ENCODE measurements at places on chromosomes 6 and 20.

DNA sequence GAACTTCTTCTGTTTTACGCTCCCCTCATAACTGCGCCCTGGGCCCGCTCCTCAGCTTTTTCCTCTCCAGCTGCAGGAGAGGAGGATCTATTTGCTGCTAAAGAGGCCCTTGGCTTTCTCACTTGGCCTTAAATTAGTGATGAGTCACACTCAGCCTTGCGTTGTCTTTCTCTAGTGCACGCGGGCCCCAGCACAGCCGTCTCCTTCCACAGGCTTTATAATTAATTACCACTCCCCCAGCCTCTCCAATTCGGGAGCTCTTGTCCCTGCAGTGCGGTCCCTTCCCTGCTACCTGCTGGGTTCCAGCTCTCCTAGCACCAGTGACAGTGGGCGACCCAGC, 25.2 kb downstream of the PACSIN1 start:
- peak; percentile 95 for ATAC-seq

DNA sequence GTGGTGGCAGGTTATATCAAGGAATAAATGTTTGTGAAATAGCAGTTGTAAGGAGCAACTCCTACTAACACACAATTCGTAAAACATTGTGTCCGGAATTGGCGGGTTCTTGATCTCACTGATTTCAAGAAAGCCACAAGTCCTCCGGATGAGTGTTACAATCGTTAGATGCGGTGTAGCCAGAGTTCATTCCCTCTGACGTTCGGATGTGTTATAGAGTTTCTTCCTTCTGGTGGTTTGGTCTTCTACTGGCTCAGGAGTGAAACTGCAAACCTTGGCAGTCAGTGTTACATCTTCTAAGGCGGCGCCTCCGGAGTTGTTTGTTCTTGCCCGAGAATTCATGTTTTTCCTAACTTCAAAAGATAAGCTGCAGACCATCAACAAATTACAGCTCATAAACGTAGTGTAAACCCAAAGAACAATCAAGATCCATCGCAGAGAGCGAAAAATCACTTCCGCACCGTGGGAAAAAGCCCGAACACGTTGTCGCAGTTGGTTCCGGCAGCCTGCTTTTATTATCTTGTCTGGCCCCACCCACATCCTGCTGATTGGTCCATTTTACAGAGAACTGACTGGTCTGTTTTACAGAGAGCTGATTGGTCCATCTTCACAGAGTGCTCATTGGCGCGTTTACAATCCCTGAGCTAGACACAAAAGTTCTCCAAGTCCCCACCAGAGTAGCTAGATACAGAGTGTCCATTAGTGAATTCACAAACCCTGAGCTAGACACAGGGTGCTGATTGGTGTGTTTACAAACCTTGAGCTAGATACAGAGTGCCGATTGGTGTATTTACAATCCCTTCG, 58.2 kb downstream of the TRIM27 start:
- peak; percentile 2 for ATAC-seq

DNA sequence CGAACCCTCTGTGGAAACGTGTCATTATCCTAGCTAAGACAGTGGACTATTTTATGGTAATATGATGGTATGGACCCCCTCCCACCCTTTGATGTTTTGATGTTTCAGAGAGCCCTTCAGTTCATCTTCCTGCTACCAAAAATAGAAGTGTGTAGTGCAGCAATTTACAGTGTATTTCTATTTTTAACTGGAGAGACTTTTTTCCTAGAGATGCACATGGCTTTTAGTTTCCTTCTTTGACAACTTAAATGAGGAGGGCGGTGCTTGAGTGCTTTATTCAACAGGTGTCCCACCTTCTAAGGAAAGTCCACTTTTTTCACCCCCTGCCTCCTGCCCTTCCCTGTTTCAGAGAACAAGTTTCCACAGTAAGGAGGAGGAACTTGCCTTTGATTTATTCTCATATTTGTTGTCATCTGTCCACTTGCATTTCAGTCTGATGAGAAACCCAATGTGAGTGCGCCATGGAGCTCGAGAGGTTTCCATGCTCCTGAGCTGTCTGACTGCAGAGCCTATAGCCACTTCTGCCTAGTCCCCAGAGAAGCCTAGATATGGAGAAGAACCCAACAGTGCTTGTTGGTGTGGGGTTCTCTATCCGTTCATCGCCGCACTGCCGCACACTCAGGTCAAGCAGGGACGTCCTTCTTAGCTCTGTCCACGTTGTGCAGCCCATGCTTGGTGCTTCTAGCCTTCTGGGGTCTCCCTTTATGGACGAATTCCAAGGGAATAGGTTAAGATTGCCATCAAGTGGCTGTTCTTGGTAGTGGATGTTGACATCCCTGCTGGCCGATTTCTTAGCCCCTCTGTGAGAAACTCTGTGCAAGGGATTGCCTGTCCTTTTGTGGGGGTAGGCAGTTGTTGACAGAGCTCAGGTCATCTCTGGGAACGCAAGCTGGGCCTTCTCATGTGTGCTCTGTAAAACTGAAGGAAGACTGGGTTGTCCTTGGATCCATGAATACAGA, 144.2 kb downstream of the JARID2 start:
- peak; percentile 72 for ATAC-seq

DNA sequence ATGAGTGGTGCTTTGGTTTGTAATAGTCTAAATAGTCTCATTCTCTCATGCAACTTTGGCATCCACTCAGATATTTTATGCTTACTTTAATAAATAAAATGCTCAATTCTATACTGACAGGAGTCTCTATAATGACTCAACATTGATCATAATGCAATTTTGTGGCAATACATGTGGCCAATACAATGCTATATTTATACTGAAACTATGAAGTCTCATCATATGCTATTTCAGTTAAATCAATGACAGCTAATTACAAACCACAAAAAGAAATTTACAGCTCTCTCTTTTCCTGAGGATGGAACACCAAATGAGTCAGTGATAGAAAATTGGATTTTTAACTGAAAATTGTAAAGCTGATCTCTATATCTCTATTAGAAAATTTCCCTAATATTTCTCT, 77.1 kb downstream of the WASF1 start:
- ATAC-seq: no peak

- ATAC-seq: no peak
Observed at GRCh38 chr6:147614501-147614900, 106.0 kb downstream of the SAMD5 start.

DNA sequence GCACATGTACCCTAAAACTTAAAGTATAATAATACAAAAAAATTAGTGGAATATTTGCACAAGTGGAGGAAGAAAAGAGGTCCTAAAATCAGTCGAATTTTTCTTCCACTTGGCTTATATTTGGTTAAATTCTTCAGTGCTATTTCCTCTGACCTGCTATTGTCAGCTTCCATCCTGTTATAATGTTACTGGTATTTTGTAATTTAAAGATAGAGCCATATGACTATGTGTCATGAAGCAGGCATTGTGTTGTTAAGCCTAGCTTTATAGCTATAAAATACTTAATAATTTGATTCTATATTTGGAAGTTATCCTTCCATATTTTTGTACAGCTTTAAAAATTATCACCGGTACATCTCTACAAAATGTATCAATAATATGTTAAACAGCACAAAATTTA, 455.9 kb upstream of the MARCKS start:
- ATAC-seq: no peak

- ATAC-seq: no peak
Observed at GRCh38 chr6:65259982-65260381, 447.0 kb downstream of the EYS start.

- ATAC-seq: no peak
Observed at GRCh38 chr6:44933108-44933507, 395.0 kb upstream of the RUNX2 start.

GRCh38 chr6:163413345-163414116, 987 bp upstream of the QKI start:
- peak; percentile 38 for ATAC-seq

DNA sequence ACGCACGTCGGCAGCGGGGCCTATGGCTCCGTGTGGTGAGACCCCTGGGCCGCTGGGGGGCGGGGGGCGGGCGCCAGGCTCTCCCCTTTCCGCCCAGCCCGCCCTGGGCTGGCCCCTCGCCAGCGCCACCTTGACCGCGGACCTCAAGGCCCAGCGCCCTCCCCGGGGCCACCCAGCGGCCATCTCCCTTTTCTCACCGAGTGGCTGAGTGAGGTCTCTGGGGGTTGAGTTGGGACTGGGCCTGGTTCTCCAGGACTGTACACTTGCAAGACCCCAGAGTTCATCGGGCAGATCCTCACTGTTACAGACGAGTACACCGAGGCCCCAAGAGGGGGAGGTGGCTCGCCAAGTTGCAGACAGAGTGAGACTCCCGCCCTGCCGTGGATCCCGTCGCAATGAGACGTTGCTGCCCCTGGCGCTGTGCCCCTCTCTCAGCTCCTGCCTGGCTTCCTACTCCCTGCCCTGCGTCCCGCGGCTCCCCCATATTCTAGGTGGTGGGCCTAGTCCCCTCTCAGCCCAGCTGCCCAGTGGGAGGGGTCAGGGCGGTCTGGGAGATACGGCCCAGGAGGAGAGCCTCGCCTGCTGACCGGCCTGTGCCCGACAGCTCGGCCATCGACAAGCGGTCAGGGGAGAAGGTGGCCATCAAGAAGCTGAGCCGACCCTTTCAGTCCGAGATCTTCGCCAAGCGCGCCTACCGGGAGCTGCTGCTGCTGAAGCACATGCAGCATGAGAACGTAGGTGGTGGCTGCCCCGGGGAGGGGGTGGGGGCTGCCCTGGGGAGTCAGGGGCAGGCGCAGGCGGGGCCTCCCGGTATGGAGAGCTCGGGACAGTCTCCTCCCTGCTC, 576 bp downstream of the MAPK13 start:
- ATAC-seq: peak; percentile 65

DNA sequence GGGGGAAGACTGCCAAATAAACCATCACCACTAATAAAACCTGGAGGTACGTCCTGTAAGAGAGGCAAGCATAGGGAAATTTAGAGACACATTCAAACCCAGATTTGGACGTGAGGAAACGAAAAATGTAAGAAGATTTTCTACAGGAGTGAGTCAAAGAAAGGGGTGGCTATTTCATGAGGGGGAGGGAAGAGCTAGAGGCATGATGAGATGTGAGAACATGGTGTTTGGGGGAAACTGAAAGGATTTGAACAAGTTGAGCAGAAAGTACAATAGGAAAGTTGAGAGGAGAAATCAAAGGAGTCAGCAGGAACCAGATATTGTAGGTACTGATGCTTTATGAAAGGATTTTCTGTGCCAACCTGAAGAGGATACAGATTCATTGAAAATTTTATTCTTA, 179.1 kb upstream of the HS3ST5 start:
- ATAC-seq: no peak

DNA sequence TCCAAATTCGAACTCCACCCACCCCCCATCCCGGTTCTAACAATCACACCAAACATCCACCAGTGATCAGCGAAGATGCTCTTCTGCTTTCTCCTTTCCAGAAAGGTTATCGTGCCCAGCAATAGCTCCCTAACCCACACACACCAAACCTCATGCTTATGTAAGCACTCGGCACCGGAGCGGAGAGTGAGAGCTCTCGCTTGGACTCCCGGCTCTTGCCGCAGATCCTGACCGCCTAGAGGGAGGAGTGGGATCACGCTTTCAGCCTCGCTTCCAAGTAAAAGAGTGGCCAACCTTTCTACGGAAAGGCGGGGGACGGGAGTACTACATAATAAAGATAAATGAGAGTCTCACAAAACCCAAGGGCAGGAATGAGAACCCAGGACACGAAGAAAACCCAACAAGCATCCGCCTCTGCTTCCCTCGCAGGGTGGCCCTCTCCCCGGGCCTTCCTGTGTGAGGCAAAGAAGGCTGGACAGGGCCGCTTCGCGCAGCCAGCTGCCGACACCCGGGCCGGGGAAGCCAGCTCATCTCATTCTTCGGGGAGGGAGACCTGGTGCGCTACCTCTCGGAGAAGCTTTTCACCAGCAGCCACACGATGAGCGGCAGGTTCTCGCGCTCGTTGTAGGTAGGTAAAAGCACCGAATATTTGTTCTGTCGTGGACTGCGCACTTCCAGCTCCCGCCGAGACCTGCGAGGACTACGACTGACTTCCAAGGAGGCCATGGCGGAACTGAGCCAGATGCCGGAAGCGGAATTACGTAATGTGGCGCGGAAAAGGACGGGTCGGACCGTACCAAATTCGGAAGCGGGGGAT, at the start of gene DPM1:
TSS of gene DPM1 (minus strand) at position 735 of the 817 bp plus-strand sequence. CDS start at position 726, 9 bp downstream.
- ATAC-seq: peak; percentile 84

DNA sequence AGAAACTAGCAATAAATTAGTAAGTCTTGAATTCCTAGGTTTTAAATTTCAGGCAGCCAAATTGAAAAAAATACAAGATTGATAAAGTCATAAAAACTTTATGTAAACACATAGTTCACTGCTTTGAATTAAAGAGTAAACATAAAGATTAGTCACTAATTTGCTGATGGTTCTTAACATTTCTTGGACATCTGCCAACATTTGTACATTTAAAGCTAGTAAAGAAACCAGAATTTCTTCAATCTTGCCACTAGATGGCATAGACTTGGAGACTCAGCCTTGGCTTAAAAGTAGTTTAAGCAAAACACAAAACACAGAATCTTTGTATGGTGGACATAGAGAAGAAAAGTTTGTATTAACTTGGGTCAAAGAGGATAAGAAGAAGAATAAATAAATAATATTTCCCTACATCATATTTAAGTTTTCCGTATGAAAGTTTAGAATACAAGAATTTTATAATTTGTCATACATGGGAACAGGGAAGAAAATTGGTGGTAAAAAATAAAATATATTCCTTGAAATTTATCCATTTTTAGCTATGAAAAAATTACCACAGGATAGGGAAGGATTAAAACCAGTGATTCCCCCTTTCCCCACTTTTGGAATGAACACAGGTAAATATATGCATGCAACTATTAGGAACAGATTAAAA, 41.7 kb upstream of the FAM135A start:
- ATAC-seq: peak; percentile 62

DNA sequence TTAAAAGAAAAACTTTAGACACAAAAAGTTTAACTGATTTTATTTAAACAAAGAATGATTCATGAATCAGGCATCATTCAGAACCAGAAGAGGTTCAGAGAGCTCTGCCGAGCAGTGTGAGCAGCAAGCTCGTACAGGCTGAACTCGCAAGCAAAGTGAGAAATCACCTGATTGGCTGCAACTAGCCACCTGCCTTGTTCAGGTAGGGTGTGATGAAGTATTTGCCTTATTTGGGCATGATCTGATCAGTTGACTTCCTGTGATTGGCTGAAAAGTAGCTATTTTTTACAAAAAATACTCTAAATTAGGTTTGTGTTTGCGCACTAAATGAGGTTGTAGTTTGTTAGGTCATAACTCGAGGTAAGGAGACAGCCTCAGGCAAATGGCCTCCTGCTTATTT, 80.7 kb downstream of the HIVEP1 start:
- no peak for ATAC-seq

DNA sequence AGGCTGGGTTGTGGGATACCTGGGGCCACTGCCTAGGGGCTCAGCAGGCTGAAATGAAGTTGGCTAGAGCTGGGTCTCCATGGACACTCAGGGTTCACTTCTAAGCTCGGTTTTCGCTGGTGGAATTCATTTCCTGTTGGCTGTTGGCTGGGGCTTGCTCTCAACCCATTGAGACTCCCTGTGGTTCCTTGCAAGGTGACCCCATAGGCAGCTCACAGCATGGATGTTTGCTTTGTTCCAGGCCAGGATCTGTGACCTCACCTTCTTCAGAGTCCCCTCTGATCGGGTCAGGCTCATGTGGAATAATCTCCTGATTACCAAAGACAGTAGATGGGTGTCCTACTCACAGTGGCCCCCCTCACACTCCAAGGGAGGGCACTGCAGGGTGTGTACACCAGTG, 229.3 kb downstream of the QKI start:
- no peak for ATAC-seq
